Cortex of kidney (tissue), 1 donor: ENCODE measurements at places on chromosomes 5 and 9.

DNA sequence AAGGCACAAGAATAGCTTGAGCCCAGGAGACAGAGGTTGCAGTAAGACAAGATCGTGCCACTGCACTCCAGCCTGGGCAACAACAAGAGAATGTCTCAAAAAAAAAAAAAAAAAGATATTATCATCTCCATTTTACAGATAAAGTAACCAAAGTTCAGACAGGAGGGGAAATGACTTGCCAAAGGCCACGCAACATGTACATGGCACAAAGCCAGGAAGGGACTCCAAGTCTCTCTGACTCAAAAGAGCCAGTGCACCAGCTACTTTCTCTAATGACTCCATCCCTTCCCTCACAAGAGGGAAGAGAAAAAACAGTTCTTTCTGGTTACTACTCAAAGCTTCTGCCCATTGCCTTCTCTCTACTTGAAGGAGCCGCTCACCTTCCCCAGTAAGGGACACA lies 34.1 kb downstream of the SIL1 start:
- DNase-seq, result no peak

DNA sequence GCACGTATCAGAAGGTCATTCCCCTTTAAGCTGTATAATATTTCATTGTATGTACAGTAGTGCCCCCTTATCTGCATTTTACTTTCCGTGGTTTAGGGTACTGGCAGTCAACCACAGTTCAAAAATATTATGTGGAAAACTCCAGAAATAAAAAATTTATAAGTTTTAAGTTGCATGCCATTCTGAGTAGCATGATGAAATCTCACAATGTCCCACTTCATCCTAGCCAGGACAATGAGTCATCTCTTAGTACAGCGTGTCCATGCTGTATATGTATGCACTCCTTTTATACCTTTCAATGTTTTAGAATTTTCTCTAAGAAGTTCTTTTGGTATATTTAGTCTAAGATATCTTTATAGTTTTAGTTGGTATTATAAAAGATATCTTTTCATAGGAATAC lies 115.0 kb upstream of the HAND1 start:
- no peak for DNase-seq

DNA sequence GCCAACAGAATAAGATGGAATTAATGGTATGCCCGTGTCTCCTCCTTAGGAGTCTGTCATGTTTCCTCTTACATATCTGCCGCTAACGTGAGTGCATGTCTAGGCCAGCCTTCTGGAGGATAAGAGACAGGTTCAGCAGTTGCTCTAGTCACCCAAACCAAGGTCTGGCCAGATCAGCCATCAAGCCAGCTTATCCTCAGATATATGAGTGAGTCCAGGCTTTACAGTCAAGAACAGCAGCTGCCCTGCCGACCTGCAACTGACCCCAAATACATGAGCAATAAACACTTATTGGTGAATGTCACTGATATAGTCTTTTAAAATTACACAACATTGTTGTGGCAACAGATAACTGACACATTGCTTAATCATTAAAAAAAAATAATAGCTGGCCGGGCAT lies 123.5 kb downstream of the TSSK1B start:
- no peak for DNase-seq

DNA sequence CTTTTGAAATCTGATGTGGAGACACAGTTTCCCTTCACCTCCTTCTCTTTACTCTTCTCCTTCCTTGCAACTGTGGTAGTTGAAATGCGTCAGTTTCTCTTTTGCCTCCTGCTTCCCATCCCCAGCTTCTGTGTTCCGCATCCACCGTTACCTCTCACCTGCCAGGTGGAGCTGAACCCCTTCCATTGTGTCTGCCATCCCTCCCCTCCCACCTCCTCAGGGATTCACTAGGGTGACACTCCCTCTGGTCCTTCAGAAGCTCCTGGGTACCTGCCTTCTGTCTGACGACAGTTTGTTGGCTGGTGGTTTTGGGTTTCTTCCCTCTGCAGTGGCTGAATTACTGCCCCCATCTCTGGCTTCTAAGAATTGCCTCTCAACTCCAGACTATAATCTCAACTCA lies 132.1 kb downstream of the SLC24A2 start:
- no peak for DNase-seq

DNA sequence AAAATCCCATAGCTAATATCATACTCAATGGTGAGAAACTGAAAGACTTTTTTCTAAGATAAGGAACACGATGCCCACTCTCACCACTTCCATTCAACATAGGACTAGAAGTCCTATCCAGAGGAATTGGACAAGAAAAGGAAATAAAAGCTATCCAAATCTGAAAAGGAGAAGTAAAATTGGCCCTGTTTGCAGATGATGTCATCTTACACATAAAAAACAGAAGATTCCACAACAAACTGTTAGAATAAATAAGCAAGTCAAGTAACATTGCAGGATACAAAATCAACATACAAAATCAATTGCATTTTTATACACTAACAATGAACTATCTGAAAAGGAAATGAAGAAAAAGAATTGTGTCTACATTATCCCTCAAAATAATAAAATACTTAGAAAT lies 308.0 kb downstream of the MCTP1 start:
- no peak for DNase-seq

DNA sequence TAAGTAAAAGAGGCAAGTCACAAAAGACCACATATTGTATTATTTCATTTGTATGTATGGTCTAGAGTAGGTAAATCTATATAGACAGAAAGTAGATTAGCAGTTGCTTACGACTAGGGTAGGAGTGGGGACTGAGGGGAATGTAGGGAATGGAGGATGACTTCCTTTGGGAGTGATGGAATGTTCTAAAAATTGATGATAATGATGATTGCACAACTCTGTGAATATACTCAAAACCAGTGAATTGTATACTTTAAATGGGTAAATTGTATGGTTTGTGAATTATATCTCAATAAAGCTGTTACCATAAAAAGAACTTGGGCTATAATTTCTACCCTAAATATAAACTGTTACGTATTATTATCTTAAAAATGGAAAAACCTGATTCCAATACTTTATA lies 35.0 kb downstream of the ADAMTS6 start:
- no peak for DNase-seq

GRCh38 chr9:19967216-19967887 lies 178.5 kb upstream of the SLC24A2 start:
- DNase-seq, result no peak

DNA sequence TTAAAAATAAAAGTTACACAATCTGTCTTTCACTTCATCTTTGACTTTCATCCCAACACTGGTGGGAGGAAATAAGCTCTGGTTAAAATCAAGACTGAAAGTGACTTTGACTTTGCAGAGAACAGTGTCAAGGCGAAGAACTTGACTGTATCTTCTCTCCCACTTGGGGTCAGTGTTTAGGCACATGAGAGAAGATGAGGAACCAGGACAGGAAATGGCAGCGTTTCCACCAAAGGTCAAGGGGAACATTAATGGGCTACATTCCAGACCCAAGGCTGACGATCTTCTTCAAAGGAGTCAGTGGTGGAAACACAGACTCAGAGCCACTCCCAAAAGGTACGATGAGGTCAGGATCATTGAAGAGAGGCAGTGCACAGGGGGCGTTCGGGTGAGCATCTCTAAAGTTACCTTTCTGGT lies 409.5 kb downstream of the ARHGEF28 start:
- DNase-seq, result no peak

- no peak for DNase-seq
Observed at GRCh38 chr5:124613273-124613953, 133.0 kb downstream of the ZNF608 start.
